Stimulated activated CD4-positive, alpha-beta T cell treated with anti-CD3 and anti-CD28 coated beads, TNF-alpha, amount 100 ng/mL, for 4 hours (primary cell): ENCODE measurements at places on chromosomes 1 and 21.

DNA sequence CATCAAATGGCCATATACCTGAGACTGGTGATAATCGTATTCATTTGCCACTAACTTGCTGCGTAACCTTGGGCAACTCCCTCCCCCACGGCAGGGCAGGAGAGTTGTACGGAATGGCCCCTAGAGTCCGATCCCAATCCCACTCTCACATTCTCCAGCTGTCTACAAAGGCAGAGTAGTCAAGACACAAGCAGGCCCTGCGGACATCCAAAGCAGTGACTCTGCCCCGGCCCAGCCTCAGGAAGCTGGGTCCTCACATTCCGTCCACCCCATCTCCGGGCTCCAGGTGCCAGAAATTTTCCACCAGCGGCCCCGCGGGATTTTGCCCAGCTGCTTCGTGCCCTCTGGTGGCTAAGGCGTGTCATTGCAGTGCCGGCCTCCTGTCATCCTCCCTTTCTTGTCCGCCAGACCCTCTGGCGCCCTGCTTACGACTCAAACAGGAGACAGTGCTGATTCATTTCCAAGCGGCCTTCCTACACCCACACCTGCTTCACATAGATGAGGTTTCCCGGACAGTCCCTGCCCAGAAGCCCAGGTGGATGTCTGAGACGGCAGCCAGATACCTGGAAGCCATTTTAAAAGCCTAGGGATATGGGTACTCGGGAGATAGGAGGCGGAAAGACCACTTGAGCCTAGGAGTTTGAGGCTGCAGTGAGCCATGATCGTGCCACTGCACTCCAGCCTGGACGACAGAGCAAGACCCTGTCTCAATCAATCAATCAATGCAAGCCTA lies 2.9 kb upstream of the S100A2 start:
- DNase-seq: peak; percentile 70

- DNase-seq: no peak
Measured at GRCh38 chr1:208329300-208329699, 85.1 kb upstream of the PLXNA2 start.

DNA sequence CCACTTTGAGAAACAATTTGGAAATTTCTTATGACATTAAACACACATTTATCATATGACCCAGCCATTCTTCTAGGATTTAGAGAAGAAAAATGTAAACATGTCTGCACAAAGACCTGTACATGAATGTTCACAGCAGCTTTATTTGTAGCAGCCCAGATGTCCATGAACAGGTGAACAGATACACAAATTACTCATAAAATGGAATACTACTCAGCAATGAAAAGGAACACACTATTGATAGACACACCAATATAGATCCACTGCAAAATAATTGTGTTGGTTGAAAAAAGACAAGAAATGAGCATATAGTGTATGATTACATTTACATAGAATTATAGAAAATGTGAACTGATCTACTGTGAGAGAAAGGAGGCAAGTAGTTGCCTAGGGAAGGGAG lies 26.1 kb downstream of the ARHGEF11 start:
- DNase-seq: no peak

DNA sequence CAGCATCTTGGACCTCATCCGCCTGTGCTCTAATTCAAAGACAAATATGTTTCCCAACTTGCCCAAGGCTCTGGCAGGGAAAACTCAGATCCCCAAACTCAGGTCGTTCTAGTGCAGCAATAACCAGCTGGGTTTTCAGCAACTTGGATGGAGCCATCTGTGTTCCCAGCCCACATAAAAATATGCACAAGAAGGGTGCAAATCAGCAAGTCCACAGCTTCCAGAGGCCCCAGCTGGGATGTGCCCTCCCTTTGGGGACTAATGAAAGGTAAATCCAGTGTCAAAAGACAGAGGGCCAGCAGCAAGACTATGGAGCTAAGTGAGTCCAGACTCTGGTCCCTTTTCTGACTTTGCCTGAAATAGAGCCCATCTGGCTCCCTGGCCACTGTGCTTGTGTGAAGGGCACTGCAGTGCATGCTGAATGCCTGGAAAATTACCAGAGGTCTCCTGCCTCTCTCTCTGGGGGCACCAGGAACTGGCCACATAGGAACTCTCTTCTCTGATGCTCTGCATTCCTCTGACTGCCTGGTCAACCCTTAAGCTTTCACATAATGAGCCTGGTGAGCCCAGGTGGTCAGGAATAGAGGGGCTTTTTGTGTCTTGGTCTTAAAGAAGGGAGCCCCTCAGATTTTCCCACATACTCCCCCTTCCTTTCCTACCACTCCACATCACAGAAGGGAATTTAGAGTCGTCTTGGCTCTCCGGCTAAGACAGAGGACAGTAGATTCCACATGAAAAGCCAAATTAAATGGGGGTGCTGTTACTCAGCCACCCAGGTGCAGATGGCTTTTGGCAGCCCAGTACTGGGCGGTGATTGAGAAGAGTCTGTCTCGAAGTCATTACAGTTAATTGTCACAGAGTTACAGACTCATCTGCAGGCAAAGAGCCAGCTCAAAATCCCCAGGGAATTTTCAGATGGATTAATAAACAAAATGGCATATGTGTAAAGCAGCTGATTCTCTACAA lies 88.1 kb upstream of the C1orf21 start:
- DNase-seq: no peak

GRCh38 chr1:209354111-209354839 lies 229.2 kb upstream of the CAMK1G start:
- peak; percentile 5 for DNase-seq

- DNase-seq: peak; percentile 29
Measured at GRCh38 chr1:53294567-53294966, 33.3 kb downstream of the LRP8 start.

DNA sequence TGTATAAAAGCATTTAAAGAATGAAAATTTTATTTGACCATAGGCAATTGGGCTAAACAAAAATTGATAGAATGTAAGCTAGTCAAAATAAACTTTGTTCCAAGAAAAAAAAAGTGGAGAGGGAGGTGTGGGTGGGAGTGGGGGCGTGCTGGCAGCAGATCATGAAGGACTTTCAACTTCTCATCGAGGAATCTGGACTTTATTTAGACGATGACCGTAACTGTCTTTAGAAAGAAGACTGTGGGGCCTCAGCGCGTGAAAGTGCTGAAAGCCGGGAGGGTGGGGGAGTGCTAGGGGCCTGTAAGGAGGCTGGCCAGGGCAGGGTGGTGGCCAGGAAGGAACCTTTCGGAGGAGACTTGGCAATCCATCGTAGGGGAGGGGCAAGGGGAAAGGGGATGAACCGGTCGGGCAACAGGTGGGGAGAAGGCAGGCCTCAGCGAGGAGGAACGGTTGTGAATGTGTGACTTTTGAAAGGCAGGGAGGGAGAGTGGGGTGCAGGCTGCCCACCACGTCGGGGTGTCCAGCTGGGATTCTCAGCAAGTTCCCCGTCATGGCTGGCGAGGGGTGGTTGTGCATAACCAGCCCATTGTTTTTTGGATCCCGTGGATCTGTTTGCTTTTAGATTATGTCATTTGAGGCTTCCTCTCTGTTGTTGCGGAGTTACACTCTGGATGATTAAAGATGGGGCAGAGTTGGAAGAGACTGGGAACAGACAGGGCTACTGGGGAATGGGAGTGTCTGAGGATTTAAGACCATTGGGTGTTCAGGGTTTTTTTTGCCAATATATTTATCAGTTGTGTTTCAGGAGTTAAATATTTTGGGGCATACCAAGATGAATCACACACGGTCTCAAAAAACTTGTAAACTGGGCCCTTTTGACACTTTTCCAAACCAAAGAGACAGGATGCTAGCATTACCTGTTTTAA lies 35.5 kb downstream of the HUNK start:
- no peak for DNase-seq

DNA sequence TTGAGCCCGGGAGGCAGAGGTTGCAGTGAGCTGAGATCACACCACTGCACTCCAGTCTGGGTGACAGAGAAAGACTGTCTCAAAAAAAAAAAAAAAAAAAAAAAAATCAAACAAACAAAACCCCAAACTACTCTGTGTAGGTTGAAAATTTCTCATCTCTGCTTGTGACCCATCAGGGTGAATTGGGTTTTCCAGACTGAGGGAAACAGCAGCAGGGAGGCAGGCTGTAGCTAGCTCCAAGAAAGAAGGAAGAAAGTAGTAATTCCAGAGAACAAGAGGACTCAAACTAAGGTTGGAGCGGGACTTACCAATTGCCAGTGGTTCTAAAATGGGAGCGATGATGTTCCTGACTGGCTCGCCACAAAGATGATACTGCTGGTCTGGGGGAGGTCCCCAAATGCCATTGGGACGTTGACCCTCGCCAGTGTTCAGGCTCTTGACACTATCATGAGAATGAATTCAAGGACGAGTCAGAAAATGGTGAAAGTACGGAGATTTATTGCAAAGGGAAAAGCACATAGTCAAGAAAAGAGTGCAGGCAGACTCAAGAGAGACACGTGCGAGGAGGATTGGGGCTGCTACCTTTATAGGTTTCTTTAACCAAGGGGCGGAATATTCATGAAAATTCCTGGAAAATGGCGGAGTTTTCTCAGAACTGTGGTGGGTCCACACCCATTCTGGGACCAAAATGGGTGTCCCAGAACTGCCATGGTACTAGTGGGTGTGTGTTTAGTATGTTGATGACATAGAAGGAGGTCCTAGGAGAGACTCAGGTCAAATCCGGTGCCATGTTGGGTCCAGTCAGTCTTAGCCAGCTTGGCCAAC lies 13.4 kb downstream of the AADACL4 start:
- DNase-seq: no peak

DNA sequence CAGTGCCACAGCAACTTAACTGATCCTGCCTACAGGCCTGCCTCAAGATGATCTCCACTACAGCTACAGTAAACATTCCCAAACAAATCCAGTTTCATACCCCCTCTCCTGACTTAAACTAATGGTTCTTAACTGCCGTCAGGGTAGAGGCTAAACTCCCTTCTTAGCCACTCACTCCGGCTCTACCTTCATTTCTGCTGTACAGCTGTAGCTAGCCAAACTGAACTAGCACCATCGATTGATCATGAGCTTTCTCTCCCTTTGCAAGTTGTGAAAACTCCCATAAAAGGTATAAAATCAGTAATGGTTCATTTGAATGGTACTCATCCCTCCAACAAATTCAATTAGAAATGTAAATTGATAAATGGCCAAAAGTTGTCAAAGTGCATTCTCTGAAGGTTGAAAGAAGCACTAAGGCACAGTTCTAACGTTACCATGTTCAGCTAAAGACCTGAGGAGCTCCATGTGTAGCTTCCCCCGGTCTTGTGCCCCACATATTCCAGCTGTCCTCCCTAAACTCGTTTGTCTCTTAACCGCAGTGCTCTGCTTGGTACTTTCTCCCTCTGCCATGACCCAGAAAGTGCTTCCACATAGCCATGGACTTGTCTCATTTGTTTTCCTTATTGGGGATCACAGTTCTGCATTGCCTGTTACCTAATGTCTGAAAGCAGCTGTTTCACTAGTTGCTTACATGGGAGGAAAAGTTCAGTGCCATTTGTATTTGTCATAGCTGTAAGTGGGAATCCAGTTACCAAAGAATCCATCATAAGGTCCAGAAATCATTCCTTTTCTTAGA lies 49.8 kb downstream of the DHX9 start:
- DNase-seq: no peak

GRCh38 chr1:21494196-21494595 lies 15.0 kb upstream of the ALPL start:
- DNase-seq: no peak

- DNase-seq: no peak
Measured at GRCh38 chr1:235067396-235068157, 61.1 kb downstream of the TOMM20 start.

DNA sequence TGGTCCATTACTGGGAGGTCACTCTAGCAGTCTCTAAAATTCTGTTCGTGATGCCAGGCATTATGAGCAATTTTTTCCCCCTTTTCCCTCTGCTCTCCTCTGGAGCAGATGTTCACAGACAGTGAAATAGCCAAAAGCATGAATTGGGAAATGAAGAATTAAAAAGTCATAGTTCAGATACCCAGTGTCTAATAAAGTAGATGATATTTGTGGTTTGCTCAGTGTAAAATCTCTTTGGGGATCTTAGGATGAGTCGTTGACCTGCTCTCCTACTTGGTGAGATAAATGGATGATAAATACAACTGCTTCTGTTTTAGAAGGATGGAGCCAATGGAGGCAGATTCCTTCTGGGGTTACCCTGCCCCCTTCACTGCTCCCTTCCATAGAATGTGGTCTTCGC lies 56.3 kb downstream of the KIAA0040 start:
- DNase-seq: no peak

GRCh38 chr1:86739648-86740509 lies 35.5 kb downstream of the SH3GLB1 start:
- DNase-seq: no peak

GRCh38 chr1:54792686-54793282 lies 8.3 kb downstream of the TTC22 start:
- no peak for DNase-seq

GRCh38 chr1:207035877-207036551 lies 3.5 kb upstream of the C1orf116 start:
- DNase-seq: no peak

DNA sequence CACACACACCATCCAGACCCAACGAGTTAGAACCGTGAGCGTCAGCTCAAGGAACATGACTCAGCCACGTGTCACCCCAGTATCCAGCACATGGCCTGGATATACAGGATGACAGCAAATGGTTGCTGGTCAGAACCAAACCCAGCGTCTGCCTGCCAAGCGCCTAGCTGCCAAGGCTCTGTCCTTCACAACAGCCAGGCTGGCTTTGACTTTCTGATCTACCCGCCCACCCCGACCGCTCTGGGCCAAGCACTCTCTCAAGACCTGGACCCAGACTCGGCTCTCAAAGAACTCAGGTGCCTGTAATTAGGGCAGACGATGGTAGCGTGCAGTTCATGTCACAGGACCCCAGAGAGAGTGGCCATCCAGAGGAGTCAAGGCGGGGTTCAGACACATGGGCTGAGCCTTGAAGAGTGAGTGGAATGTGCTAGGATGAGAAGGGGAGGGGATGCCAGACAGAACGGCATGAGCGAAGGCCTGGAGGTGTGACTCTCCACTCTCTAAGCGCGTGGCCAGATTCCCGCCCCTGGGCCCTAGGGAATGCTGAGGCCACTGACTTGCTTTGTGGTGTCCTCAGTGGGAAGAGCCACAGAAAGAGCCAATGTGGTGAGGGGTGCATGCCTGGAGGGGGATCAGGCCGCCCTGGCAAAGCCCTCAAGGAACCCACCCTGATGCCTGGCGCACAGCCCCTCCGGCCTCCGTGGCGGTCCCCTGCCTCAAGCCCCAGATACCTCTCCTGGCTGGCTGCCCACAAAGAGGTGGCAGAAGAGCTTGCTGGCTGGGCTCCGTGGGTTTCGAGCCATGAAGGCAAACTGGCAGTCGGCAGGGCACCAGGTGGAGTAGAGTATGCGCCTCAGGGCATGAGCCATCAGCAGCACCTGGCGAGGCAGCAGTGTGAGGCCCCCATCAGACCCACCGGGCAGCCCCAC lies 7.0 kb downstream of the SH2D5 start:
- DNase-seq: no peak
